ENCODE measurements at places on chromosomes 4 and X. TPM values are rescaled to one million over a fixed set of nuclear protein-coding genes. Genes with fewer than 3 reads are reported as not detected.
A peak's percentile ranks its signal among the peaks of the same experiment; 100 is the strongest.

The PLA2G12A gene
- 17.8 TPM for total RNA-seq

The HPGD gene
- total RNA-seq, result 2.0 TPM

The ADH1A gene
- total RNA-seq, result not detected

DNA sequence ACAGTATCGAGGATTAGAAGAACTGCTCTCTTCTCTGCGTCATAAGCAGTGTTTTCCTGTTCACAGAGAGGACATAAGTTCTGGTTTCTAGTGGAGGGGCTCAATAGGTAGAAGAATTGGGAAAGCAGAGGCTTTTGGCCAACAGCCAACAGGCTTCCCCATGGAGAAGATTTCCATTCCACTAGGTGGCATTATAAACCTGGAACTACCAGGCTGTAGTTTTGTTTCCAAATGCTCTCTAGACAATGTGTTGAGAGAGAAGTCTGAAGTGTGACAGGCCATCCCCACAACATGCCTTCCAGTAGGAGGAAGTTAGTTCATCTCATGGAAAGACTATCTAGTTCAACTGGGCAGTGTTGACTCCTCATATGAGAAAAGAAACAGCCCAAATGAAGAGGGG is 63.8 kb upstream of the ANXA10 start:
- no peak for DNase-seq

- DNase-seq, result no peak
Measured at GRCh38 chr4:168634276-168634802, 137.5 kb downstream of the PALLD start.

The HERC5 gene
- total RNA-seq, result 9.2 TPM

The CFAP99 gene
- not detected for total RNA-seq

DNA sequence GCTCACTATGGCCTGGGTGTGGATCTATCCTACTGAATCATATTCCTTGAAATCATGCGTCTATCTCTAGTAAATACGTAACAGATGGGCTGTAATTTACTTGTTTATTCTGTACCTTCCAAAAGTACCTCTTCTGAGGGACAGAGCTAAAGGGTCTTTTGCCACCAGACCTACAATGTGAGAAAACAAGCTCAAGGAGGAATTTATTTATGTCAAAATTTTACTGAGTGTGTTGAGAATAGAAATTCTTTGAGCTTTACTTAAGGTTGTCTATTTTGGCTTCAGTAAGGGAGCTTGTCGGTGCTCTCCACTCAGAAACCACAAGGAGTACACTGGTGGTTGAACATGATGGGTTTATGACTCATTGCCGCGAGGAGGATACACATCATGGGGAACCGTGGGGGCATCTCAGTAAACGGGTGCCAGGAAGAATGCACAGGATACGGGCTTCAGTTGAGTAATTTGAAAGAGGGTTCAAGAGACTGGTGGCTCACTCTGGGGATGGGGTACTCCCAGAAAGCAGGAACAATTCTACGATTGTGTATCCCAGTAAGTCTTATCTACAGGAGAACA is 3.0 kb downstream of the ANK2 start:
- no peak for DNase-seq

DNA sequence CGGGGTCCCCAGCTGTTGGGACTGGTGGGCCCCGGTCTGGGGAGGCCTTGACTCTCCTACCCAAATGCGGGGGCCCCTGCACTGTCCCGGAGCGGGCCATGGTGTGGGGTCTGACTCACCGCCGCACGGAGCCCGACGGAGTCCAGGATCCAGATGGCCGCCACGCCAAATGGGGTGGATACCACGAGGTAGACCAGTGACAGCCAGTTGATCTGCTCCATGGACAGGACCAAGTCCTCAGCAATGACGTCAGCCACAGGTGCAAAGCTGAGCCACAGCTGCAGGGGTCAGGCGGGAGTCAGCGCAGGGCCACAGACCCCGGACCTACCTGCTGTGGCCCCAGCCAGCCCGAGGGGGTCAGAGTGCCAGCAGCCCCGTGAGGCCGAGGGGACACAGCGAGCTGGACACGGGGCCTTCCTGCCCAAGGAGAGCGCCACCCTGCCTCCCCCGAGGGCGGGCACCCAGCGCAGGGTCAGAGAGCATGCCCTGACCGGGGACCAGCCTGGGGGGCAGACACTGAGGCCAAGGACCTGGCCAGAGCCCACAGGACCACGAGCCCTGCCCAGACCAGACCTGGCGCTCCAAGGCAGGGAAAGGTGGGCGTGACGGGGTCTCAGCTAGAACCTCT is 2.4 kb downstream of the SLC49A3 start:
- DNase-seq, result no peak

DNA sequence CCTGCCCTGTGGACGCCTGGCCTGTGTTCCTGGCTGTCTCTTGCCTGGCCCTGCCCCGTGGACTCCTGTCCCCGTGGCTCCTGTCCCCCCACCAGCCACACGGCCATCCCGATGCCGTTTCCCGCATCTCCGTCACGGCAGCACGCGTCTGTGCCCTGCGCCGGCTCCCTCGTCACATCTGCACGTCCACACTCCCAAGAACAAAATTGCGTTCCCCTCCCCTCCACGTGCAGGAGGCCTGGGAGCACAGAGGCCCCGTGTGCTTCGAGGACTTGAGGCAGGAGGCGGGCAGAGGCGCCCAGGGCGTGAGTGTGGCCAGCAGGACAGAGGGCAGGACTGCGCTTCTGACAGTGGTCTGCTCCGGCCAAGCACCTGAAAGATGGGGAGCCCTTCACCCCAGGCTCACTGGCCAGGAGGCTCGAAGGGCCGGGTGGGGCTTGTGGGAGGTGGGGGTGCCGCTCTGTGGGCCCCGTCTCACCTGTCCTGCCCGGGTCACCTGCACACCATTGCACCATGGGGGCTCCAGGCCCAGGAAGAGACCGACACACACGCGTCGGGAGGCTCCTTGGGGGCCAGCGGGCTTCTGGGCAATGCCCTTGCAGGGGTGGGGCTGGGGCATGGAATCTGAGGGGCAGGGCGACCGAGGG is 17.3 kb downstream of the FGFRL1 start:
- DNase-seq, result no peak

The ANXA10 gene
- not detected for total RNA-seq

DNA sequence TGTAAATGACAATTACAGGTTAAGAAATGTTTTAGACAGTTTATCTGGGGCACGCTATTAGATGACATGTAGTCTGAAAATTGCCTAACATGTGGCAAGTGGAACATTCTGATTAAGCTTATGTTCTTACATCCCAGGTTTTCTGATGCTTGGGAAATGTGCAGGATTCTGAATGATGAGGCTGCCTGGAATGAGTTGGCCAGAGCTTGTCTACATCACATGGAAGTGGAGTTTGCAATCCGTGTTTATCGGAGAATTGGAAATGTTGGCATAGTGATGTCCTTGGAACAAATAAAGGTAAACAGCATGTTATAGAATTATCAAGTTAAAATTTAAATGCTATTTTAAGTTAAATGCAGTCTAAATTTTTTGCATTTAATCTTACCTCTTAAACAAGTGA is 49.3 kb downstream of the WDR19 start:
- no peak for DNase-seq

DNA sequence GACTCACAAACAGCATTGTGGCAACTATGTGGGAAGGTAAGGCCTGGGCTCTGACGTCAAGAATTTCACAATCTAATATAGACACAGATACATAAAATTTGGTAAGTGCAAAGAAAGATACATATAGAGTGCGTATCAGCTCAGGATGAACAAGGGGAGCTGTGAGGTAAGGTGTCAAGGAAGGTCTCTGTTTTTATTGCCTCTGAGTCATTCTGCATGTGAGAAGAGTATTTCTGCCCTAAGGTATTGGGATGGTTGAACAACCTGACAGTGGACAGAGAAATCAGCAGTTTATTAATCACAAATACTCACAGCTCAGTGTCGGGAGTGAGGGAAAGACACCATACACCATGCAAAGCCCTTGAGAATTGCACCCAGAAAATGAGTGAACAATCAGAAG is 89.8 kb downstream of the COMMD8 start:
- no peak for DNase-seq

DNA sequence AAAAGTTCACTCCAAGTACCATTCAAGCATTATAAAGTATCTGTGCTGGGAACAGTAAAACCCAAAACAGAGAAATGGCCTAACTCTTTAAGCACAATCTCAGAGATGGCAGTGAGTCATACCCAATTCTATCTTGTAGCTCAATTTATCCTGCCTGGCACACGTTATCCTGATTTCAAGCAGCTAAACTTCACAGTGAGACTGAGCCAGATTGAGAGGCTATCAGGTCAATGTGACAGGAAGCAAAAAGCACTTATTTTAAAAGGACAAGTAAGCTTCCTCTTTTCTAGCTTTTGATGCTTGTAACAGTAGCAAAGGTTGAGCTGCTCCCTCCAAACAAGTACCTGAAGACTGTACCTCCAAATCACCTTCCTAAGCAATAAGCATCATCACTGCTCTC is 324.9 kb downstream of the NAF1 start:
- no peak for DNase-seq

The MAGEE2 gene
- 0.39 TPM for total RNA-seq

DNA sequence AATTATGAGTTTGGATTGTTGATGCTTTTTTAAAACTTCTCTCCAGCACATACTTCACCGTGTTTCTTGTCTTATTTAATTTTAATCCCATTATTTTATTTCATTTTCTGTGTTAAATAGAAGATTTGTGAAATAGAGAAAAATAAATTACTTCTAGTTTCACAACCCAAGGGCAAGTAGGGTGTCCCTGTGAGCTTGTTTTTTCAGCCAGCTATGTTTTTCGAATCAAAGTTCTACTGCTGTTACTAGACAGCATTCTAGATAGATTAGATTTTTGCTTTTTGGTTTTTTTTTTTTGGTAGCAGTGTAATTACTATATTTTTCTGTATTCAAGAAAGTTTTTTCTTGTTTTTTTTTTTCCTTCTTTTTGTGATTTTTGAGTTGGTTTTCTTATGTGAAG is 59.9 kb downstream of the RBPJ start:
- DNase-seq, result no peak

The FGFBP1 gene
- total RNA-seq, result not detected

GRCh38 chr4:138910914-138911336 is 104.7 kb upstream of the NOCT start:
- DNase-seq, result peak; percentile 23

DNA sequence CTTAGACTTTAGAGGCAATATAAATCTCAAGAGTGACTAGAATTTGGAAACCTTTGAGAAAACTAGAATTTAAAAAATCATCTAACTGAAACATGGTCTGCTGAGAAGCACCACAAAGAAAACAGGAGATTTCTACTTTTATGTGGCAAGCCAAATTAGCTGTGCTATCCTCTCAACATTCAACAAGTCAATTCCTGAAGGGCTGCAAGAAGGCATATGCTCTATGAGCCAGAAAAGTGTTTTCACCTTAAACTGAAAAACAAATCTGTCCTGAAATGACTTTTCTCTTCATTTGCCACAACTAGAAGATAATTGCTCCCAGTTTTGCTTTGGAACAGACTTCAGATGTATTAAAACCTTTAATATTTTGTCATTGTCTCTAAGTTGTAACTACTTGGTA is 263.2 kb upstream of the EDNRA start:
- no peak for DNase-seq

DNA sequence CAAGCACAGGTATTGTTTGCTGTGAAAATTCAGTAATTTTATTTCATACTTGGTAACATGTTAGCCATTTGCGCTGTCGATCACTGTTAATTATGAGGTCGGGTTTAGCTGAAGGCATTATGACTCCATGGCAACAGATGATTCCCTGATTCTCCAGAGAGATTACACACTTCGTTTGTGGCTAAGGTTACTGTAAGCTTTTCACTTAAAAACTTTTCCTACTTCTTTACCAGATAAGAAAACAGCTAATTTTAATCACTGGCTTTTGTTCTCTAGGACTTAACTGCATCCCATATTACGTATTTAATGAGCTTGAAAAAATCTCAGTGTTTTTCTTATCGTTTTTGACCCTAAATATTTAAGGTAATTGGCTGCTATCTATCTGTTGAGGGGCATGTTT is 2.1 kb downstream of the GSTCD start:
- DNase-seq, result no peak

- DNase-seq, result no peak
Measured at GRCh38 chr4:156620786-156621185, 350.8 kb downstream of the PDGFC start.

DNA sequence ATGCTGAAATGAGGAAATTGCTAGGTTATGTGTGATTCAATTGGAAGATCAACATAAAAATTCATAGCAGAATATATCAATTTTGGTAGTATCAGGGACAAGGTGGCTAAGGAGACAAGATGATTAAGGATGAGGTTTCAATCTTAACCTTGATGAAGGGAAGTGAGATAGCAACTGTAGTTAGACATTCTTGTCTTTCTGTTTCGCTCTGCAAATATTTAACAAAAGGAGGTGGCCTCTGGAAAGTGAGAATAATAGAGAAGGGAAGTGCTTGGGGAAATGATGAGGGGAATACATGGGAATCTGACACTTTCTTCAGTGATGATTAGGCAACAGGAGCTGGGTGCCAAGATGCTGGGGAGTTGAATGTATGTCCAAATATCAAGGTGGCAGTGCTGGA is 337.1 kb upstream of the PUDP start:
- DNase-seq, result no peak

The NDST3 gene
- total RNA-seq, result 0.98 TPM

- DNase-seq, result no peak
Measured at GRCh38 chr4:72109959-72110497, 78.2 kb downstream of the NPFFR2 start.

DNA sequence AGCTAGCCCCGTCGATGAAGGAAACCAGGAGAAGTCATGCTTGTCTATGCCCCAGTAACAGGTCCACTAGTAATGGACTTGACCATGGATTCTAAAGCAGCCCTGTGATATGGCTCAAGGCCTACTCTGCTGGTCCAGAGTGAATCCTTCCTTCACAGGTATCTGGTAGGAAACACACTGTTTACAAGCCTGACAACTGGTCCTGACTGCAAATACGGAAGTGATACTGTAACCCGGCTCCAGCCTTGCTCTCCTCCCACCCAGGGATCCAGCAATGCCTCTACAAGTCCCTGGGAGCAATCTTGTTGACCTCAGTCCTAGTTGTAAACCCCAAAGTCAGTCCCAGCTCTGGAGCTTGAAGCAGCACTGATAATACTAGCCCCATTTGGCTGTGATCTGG is 239.2 kb upstream of the GRID2 start:
- DNase-seq, result no peak

The ASB12 gene
- 0.84 TPM for total RNA-seq

The ARAP2 gene
- 12.4 TPM for total RNA-seq

The HELT gene
- total RNA-seq, result not detected
